ENCODE measurements at places on chromosomes 7 and 10.

DNA sequence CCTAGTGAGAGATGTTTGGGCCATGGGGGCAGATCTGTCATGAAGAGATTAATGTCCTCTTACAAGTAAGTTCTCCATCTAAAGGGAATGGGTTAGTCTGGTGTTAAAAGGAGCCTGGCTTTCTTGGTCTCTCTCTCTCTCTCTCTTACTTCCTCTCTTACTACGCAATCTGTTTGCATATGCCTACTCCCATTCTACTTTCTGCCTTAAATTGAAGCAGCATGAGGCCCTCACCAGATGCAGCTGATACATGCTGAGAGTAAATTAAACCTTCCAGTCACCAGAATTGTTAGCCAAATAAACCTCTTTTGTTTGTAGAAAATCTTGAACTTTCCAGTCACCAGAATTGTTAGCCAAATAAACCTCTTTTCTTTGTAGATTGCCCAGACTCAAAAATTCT is 884.1 kb downstream of the NRG3 start:
- DNase-seq, result no peak

DNA sequence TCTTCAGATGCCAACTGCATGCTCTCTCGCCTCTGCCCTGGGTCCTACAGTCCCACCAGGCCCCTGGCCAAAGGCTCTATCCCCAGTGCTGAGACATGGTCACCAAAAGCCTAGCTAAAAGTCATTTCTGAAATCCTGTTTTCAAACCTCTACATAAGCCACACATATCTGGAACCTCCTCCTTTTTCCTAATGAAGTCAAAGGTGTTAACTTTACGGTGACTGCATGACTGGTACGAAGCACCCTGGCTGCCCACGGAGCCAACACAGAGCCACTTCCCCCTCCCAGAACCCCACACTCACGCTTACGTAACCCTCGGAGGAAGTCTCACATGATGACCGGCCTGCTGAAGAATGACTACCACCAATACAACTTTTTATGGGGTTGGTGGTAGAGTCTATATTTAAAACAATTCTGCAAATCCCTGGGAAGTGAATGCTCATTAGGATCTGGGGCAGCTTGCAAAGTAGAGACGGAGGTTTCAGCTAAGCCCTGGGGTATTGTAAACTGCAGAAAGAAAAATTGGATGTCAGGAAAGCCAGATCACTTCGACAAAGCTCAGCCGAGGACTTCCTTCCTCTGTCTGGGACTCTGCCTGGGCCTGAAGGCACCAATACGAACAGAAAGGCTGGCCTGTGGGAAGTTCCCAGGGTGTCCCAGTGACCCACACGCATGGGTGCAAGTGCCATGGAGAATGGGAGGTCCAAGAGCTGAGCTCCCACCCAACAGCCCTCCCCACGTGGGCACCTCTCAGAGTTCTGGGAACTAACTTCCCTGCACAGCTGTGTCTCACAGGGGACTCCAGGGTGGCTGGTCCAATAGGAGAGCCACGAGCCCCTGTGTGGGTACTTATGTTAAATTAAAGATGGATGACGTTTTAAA is 50.7 kb downstream of the PDGFA start:
- peak; percentile 51 for DNase-seq

DNA sequence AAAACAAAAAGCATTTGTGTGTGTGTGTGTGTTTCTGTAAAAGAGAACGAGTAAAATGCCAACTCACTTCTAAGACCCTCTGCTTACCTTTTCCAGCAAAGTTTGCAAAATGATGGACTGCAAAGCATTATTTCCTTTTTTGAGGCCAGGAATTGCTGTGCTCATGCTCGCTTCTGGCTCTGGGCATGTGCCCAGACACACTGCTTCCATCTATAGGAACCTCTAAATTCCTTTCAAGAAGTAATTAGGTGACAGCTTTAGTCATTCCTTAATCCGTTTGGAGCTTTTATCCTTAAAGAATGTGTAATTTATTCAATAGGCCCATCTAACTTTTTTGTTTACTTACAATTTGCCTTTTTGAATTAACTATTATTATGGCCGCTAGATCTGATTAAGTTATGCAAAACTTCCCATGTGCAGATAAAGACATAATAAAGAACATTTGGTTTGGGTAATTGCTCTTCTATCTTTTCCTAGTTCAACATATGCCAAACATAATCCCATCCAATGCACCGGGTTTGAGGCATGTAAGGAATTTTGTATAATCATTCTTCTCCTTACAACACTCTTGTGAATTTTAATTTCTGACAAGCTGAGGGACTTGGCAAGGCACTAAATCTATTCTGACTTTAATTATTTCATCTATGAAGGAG is 34.7 kb downstream of the A1CF start:
- no peak for DNase-seq

DNA sequence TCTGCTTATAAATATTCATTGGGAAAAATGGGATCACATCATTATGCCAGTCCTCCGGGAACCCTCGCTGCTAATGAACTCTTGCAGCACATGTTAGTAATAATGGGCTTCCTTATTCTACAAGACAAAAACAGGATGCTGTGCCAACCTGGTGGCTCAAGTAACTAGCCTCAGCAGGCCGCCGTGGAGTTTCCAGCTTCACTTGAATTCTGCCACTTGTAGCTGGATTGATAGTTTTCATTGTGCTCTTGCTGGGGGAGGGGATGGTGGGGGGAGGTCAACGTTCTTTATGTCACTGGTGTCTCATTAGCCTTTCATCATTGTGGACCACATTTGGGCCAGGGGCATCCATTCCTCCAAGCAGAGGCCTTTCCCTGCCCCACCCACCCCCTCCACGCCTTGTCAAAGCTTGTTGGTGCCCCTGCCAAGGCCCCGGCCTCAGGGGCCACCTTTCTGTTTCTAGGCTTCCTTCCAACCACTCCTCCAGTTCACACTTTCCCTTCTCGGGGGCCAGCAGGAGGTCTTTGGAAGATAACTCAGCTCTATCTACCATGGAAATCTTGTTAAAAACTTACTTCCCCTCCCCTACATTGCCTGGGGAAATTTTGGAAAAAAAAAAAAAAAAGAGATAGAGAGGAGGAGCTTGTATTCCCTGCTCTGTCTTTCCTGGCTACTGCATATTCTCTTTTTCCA is 153.9 kb downstream of the BMPER start:
- no peak for DNase-seq

GRCh38 chr10:69738071-69738470 is 63.6 kb upstream of the COL13A1 start:
- DNase-seq, result no peak

DNA sequence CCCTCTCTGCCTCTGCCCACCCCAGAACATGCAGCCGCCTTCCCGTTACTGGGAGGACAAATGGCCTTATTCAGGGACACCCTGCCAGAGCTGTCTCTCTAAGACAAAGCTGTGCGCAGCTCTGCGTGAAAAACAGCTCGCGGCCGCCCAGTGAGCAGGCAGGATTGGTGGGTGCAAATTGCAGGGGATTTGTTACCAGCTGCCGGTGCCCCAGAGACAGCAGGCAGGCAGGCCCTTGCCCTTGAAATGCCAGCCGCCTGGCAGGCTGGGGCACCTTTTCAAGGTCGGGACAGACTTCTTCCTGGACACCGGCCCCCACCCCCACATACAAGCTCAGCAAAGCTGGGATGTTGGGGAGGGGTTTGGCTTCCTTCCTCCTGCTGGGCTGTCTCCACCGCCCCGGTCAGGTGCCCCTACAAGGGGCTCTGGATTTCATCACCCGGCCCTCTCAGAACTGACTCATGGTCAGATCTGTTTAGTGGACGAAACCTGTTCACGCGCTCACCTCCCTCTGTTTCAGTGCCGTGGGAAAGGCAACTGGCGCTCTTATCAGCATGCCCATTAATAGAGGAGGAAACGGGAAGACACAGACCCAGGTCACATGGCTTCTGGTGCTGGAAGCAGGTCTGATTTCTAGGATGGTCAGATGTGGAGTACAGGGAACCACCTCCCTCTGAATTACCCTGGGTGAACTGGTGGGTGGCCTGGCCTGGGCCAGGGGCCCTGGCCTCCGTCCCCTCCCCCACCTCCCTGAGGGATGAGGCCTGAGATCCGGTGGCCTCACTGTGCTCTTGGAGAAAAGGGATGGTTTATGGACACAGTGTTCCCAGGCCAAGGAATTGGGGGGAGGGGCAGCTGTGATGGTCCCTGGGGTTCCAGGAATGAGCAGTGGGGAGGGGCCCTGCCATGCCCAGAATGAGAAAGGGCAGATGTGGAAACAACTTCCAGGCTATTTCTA is 123.9 kb upstream of the PPIF start:
- peak; percentile 75 for DNase-seq

GRCh38 chr10:129719415-129719739 is 244.7 kb downstream of the EBF3 start:
- no peak for DNase-seq

DNA sequence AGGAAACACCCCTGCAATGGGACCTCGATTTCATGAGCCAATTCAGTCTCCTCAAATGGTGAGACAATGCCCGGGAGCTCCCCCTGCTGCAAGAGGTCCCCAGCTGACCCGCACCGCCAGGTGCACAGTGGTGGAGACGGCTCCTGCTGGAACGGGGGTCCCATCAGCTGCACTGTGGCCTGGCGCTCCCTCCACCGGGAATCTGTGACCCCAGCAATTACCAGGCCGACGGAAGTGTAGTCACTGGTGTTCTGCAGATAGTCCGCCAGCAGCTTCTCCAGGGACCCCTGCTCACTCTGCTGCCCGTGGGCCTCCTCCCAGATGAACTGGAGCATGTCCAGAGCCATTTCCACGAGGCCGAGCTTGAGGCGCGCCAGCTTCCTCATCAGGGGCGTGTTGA is 64.9 kb upstream of the NKX6-2 start:
- DNase-seq, result no peak

DNA sequence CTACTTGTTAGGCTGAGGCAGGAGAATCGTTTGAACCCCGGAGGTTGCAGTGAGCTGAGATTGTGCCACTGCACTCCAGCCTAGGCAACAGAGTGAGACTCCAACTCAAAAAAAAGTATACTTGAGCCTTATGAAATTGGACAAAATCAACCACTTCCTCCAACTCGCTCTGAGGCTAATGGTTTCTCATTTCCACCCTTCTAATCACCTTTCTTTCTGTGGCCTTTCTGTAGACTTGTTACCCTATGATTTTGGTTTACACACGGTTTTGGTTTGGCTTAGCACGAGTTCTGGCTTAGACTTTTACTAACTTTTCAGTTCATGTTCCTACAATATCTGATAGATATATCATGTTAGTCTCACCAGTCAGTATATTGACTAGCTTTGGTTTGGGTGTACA is 152.0 kb downstream of the PHTF2 start:
- DNase-seq, result no peak

GRCh38 chr10:95297402-95297801 is 6.6 kb upstream of the PDLIM1 start:
- no peak for DNase-seq

GRCh38 chr7:139694389-139694676 is 83.5 kb downstream of the HIPK2 start:
- no peak for DNase-seq

GRCh38 chr7:19775578-19775977 is 2.2 kb upstream of the TMEM196 start:
- no peak for DNase-seq

DNA sequence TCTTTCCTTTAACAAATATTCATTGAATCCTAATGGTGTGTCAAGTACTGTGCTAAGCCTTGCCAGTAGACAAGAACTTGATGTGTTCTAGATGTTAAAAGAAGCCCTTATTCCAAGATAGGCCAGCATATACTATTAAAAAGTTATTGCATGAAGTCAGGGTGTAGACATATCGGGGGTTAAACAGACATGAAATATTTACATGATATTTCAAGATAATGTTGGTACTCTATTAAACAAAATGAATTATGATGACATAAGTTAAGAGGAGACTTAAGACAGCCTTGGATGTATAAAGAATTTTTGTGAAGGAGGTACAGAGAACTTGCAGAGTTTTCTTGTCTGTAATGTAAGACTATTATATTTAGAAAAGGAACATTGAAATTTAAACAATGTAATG is 44.8 kb downstream of the HDAC9 start:
- DNase-seq, result peak; percentile 63

DNA sequence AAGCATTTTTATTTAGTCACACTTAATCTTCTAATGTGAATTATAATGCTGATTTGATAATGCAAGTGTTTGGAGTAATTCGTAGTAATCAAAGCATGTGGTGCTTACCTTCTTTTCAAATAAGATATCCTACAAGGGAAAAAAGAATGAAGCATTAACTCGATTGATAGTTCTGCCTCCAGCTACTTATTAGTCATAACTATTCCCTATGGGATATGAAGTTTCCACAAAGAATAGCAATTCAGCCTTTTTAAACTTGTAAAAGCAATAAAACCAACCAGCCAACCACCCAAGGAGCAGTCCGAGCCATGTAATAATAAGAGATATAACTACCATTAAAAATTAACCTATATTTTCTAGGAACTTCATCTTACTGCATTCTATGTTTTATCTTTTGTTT is 11.6 kb downstream of the COL28A1 start:
- DNase-seq, result no peak

- DNase-seq, result no peak
Measured at GRCh38 chr7:148723166-148723559, 24.5 kb downstream of the CUL1 start.

DNA sequence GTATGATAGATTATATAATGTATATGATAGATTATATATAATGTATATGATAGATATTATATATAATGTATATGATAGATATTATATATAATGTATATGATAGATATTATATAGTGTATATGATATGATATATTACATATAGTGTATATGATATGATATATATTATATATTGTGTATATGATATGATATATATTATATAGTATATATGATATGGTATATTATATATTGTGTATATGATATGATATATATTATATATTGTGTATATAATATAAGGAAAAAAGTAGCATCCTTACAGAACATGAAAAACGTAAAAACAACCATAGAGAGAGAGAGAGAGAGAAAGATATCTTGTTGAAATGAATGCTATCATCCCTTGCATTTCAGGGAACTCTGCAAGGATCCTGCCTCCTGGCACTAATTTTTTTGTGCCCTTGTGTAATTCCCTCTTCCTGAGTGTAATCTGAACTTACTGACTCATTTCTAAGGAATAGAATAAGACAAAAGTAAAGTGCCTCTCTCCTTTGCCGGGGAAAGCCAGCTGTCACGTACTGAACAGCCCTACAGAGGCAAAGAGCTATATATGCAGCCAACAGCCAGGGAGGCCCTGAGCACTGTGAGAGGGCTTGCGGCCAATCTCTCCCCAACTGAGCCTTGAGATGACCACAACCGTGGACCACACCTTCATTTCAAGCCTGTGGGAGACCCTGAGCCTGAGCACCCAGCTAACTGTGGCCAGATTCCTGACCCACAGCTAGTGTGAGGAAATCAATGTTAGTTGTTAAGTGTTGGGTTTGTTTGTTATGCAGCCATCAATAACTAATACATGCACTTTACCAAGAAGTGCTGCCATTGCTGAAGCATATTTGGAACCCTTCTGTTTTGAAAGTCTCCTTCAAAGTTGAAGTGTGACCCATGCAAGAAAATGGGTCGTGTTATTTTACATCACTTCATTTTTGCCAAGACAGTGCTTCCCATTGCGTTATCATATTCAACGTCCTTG is 61.1 kb upstream of the EZH2 start:
- no peak for DNase-seq

DNA sequence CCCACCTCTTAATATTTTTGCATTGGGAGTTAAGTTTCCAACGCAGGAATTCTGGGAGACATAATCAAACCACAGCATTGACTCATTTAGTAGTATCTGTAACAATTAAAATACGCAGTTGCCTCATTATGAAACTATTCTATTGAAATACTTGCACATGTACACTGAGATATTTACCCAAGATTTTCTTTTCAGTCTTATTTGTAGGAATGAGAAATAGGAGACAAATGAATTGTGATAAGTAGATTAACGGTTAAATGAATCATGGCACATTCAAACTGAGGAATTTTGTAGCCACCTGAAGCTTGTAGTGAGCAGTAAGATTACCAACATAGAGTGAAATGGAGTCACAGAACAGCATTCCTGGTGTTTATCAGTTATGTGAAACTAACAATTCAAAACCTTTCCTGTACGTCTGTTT is 18.1 kb downstream of the RP9 start:
- no peak for DNase-seq
